T-helper 2 cell (primary cell): ENCODE measurements at places on chromosomes 4 and X.

DNA sequence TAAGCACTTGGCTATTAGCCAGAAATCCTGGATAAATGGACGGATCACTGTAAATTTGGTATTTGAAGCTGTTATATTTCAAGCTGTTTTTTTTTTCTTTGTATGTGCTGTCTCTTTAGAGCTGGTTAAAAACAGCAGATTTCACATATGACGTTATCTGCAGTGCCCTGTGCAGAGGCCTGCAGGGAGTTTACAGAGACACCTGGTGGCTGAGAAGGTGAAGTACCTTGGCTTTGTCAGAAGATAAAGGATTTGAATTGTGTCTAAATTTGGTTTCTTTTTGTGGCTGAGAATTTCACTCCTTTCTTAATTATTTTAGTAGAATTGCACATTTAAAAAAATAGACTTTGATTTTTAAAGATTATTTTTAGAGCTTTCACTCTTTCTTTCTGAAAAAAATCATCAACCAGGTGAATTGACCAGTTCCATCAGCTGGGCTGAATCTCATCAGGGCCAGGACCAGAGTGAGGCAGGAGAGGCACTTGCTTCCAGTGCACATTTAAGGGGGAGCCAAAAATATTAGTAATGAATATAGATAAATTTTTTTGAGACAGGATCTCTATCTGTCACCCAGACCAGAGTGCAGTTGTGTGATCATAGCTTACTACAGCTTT lies 9.6 kb upstream of the CHRNA9 start:
- no peak for DNase-seq

- no peak for DNase-seq
Measured at GRCh38 chr4:110953191-110953590, 330.3 kb upstream of the PITX2 start.

DNA sequence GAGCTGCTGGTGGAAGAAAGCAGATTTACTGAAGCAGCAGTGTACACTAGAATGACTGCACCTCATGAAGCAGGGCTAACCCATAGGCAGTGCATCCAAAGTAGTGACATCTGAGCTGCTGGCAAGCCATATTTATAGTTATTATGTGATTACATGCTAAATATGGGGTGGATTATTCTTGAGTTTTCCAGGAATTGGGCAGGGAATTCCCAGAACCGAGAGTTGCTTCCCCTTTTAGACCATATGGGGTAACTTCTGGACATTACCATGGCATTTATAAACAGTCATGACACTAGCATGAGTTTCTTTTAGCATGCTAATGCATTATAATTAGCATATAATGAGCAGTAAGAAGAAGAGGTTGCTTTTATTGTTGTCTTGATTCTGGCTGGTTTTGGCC lies 665.8 kb upstream of the POU3F4 start:
- DNase-seq: no peak

DNA sequence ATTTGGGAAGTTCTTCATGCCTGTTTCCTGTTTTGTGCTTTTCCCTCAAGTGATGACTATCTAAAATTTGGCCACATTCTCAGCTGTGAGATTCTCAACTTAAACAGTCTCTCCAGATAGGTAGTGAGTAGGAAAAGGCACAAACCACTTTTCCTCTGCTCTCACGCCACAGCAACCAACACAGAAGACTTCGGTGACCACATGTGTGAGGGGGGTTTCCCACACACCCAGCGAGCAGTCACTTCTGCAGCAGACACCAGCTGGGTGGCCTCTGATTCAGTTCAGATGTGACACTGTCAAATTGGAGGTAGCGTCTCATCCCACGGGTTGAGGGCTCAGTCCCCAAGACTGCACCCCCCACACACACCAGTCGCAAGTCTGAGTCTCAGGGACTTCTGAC lies 25.1 kb upstream of the CLDN34 start:
- peak; percentile 89 for DNase-seq

GRCh38 chrX:65578346-65578745 lies 43.8 kb upstream of the LAS1L start:
- DNase-seq: no peak
